Activated naive CD4-positive, alpha-beta T cell treated with anti-CD3 and anti-CD28 coated beads, Interleukin-2, amount 50 U/mL, for 72 hours (primary cell): ENCODE measurements at places on chromosomes 16 and 17. TPM values are rescaled to one million over a fixed set of nuclear protein-coding genes. Genes with fewer than 3 reads are reported as not detected.
A peak's percentile ranks its signal among the peaks of the same experiment; 100 is the strongest.

The KRTAP9-7 gene
- not detected for total RNA-seq

DNA sequence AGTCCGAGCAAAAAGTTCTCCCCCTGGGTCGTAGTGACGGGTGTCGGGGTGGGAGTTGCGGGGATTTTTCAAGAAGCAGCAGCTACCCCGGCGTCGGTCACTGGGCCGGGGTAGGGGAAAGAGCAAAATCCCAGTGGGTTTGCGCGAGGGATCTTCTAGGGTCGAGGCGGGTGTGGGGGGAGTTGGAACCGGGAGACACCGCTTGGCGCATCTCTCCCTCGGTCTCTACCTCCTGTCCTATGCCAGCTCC, 2.3 kb upstream of the UBTF start:
- peak; percentile 34 for DNase-seq

DNA sequence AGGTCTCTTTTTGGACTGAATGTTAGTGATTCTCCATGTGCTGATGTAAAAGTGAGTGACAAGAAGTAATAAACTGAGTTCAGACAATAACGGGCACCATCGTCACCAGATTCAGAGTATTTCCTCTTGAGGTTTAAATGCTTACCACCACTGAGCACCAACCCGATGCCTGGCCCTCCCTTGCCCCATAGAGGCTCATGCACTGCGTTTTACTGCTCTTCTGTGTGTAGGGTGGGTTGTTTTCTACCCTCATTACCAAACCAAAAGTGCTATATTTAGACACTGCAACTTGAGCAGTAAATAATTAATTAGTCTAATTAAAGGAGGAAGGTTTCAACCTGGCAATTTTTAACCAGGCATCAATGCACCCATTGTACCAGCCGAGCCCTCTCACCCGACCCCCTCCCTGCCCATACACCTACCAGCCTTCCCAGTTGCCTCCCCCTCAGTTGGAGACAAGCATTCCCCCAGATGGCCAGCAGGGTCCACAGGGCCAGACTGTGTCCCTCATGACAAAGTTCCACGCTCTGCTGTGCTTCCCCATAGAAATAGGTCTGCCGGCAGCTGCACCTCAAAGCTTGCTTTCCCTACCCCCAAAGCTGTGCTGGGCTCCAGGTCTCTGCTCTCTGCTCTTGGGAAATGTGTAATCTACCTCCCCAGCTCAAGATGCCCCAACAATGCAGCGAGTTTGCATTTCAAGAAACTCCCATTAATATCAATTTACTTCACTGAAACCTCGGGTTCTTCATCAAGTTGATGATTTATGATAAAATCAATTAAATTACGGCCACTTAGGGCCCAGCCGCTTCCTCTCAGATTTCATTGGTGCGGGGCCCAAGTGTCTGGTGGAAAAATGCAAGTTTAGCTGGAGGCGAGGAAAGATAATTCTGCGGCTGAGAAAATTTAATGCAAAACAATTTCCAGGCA, 16.0 kb downstream of the HOXB4 start:
- DNase-seq: no peak

DNA sequence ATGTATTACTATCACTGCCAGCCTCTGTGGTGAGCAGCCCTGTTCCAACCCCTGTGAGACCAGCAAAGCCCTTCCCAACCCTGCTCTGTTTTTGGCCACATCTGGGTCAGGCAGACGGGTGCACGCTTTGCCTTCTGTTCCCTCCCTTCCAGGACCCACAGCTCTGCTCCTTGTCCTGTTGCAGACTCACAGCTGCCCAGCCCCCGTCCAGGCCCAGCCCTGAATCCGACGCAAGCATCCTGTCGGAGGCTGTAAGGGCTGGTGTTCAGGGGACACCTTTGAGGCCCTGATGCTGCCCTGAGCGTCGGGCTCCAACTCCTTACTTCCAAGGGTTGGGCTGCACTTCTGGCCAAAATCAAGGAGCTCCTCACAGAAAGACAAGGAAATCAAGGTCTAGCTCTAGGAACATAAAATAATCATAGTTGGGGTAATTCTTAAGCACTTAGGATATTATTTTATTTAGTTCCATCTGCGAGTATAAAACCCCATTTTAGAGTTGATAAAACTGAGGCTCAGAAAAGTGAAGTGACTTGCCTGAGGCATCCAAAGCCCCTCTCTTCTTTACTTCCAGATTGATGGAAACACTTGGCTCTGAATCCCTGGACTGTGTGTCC, 14.3 kb upstream of the SRCIN1 start:
- DNase-seq: no peak

The AP1G1 gene
- 79.0 TPM for total RNA-seq

DNA sequence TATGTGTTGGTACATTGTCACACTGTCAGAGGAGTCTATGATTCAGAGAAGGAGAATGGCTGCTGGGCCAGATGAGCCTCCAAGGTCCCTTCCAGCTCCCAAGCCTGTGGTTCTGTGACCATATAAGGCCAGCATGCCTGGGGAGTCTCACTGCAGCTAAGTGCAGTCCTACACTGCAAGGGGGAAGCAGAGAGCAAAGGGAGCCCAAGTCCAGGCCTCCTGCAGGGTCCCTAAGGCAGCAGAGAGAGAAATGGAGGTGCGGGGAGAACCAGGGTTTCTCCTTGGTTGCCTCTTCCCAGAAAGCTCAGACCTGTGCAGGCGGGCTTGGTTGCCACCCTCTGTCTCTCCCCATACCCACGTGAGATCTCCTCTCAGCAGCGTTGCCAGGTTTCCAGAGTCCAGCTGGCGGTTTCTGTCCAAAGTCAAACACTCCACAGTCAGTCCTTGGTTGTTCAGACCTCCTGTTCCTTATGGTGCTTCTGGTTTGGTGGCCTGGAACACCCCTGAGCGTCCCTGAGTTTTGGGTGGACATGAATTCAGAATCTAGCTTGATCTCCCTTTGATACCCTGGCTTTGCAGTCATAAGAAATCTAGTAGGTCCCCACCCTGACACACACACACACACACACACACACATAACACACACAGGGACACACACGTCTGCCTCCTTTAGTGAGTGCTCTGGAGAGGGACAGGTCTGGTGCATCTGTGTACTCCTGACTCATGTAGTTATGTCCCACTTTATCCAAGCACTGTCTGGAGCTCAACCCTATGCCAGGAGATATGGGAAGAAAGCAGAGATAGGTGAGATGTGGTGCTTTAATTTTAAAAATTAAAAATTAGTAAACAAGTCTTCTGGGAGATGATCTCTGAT, 78.8 kb downstream of the GNAO1 start:
- no peak for DNase-seq

- DNase-seq: no peak
Measured at GRCh38 chr16:87569601-87570571, 32.4 kb upstream of the JPH3 start.

DNA sequence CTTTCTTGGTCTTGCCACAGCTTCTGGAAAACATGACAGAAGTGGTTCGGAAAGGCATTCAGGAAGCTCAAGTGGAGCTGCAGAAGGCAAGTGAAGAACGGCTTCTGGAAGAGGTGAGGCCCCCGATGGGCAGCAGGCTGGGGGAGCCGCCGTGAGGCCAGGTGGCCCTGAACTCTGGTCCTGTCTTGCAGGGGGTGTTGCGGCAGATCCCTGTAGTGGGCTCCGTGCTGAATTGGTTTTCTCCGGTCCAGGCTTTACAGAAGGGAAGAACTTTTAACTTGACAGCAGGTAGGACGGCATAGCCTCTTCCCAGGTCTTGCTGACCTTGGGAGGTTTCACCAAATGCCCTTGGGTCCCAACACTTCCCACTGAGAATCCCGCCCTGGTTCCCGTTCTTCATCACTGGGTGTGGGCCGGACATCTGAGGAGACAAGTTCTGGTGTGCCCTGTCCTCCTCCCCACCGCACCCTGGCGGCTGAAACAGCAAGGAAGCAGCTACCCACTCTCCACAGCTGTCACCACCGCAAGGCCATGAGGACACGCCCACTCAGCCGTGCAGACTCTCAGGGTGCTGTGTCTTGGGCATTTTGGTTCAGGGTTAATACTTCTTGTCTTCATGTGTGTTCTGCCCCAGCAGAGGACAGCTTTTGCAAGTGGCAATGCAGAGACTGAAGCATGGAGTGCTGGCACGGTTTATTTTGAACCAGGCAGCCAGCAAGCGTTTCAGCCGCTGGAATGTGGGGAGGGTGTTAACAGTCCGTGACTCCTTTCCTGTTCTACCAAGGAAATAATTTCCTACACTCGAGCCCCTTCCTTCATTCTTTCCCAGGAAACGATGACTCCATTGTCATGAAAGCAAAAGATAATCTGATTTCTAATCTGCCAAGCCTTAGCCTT, 21.4 kb downstream of the NTAN1 start:
- DNase-seq: no peak

DNA sequence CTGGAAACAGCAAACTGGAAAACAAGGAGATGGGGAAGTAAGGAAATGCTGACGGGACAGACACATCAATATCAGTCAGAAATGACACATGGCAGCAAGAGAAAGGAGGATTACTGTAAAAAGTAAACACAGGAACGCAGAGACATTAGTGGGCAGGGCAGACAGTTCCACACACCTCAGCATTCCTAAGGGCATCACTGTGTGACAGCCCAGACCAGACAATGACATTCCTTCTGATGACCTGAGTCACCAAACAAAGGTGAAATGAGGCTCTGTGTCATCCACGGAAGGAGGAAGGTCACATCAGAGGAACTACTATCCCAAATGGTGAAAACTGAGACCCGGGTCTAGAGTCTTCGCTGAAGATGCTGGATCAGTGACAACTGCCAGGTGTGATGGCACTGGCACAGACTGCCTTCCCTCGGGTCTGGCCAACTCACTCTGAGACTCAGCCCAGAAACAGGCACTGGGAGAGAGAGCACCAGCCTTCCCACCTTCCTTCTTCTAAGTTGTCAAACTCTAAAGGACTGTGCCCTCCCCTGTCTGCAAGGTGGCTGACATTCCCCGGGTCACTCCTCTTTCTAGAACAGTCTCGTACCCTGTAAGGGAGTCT, 36.7 kb downstream of the TK2 start:
- no peak for DNase-seq

DNA sequence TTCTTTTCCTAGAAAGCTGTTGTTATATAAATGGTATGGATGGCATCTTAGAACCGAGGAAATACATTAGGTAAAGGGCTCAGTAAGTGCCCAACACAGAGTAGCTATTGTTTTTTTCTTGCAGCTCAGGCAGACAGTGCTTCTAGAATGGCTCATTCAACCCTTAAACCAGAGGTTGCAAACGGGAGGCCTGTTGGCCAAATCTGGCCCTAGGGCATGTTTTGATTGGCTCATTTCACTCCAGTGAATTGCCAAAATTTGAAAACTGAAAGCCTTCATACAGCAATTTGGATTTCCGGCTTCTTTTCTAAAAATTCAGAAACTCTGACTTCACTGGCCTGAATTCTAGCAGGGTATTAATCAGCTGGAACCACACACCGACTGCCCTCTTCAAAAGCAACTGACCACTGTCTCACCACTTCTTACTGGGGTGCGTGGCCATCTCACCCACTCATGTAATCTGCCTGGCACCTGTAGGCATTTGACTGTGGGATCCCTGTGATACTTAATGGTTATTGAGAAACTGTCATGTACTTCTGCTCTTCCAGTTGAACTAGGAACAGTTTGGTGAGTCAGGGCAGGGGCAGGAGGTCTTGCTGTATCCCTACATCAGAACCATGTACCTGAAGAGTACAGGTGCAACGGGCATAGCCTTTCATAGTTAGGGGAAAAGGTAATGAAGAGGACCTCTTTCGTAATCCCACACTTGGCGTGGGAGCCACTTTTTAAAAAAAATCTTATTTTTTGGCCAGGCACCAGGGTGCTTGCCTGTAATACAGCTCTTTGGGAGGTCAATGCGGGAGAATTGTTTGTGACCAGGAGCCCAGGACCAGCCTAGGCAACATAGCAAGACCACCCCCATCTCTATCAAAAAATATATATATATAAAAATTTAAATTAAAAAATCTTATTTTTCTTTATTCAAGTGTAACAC, 53.6 kb upstream of the SCNN1B start:
- no peak for DNase-seq

DNA sequence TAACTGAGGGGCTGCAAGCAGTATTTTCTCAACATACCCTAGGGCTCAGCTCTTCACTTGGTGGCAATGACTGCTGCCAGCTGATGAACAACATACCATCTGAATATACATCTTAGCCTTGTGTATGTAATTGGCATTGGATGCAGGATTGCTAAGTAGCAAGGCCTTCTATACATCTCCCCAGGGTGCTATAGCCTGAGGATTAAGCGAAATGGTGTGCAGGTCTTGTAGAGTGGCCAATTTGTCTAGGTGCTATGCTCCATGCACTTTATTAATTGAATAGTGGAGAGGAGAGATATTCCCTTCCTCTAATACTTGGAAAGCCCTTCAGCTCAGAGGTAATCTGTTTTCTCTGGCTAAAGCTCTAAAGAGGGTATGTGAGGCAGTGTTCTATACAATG, 71.9 kb downstream of the KIF2B start:
- no peak for DNase-seq

GRCh38 chr16:89466920-89467319, 23.4 kb downstream of the ANKRD11 start:
- DNase-seq: no peak

DNA sequence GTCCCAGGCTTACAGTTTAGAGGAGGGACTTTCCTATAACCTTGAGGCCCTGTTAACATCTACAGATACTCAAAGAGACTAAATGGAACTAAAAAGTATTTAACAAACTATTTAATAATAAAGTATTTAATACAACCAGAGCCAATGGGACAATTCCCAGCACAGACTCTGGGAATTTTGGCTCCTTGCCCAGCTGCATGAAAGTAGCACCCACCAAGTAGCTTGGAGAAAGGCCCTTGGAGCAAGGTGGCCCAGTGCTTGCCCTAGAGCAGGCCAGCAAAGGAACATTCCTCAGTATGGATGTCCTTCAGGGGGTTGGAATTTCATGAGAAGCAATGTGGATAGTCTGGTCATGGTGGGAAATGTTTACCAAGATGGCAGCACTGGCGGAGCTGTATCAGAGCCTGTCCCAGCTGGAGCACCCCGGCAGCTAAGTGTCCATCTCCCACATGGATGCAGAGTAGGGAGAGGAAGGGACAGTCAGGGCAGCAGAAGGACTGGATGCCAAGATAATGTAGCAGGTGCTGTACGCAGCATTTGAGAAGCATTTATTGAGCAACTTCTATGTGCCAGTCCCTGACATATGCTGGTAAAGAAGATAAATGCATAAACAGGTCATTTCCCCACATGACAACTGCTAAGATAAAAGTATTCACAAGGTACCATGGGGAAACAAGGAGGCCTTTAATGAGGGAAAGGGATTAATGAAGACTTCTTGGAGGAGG, 5.2 kb upstream of the SMARCD2 start:
- no peak for DNase-seq

GRCh38 chr16:4408323-4408690, 8.1 kb downstream of the CORO7 start:
- DNase-seq: no peak

The MPV17L gene
- not detected for total RNA-seq

GRCh38 chr17:19567216-19568015, 33.8 kb downstream of the SLC47A1 start:
- DNase-seq: no peak

- DNase-seq: no peak
Measured at GRCh38 chr16:47625115-47625567, 164.0 kb downstream of the PHKB start.

DNA sequence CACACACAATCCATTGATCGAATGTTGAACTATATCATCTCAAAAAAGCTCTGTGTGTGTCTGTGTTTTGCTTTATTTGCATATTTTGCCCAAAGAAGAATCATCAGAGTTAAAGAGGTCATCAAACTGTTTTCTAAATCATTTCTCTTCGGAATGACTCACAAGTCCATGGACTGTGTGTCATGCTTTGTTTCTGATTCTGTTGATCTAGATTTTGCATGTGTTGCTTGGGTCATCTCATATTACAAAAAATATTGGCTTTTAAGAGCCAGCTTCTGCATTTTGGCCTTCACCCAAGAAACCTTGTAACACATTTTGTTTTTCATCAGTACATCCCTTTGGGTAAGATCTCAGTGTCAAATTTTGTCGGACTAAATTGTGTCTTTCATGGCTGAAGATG, 471.2 kb upstream of the HSBP1 start:
- DNase-seq: no peak
